Skin of body (tissue), 3 donors: ENCODE measurements at places on chromosomes 6 and 20. TPM values are rescaled to one million over a fixed set of nuclear protein-coding genes. Genes with fewer than 3 reads are reported as not detected.

DNA sequence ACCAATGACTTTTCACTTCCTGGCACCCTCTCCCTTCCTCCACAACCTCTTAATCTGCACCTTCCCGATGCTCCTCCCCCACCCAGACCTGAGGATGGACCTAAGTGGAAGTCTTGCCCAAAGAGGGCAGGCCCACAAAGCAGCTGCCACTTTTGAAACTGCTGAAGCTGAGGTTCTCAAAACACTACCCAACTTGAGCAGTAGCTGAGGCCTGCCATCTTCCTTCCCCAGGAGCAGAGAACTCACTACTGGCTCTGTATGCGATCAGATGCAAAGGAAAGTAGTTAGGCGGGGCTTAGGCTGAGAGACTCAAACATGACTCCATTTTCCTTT lies 1.5 kb downstream of the HM13 start:
- no peak for DNase-seq

DNA sequence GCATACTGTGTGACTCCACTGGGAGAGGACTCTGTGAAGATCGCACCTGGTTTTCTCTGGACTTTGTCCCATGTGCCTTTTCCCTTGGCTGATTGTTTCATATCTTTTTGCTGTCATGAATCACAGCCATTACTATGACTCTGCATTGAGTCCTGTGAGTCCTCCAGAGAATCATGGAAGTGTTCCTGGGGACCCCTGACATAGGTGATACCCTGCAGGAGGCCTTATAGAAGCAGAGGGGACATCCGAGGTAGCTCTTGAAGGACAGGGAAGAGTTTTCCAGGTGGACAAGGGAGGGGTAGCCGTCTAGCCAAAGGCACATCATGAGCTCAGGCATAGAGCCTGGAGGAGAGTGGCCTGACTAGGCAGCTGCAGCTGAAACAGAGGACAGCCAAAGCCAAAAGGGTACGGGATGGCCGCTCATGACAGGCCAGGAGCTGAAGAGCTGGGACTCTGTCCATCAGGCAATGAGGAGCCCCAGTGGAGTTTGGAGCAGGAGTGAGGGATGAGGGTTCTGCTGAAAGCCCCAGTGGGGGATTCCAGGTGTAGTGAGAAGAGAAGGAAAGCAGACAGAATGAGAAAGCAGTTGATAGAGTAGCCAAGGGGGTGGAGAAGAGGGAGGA lies 86.6 kb upstream of the TOX2 start:
- no peak for DNase-seq

The CD93 gene
- 53.8 TPM for total RNA-seq

DNA sequence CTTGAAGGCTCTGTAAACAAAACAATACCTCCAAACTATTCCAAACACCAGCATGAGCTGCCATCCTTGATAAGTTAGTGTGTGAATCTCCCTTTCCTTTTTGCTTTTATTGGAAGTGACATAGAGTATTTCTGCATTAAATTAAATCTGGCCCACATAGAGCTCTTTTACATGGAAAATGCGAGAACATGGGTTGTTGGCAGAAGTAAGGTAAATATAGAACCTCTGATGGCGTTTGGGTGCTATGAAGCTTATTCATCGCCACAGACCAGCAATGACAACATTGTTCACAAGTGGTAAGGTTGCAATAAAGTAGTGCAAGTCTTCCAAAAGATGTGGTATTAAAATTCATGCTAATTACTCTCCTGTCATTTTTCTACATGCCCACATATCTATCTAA lies 445.8 kb upstream of the JAG1 start:
- no peak for DNase-seq

GRCh38 chr6:145531032-145531431 lies 204.3 kb downstream of the EPM2A start:
- no peak for DNase-seq

DNA sequence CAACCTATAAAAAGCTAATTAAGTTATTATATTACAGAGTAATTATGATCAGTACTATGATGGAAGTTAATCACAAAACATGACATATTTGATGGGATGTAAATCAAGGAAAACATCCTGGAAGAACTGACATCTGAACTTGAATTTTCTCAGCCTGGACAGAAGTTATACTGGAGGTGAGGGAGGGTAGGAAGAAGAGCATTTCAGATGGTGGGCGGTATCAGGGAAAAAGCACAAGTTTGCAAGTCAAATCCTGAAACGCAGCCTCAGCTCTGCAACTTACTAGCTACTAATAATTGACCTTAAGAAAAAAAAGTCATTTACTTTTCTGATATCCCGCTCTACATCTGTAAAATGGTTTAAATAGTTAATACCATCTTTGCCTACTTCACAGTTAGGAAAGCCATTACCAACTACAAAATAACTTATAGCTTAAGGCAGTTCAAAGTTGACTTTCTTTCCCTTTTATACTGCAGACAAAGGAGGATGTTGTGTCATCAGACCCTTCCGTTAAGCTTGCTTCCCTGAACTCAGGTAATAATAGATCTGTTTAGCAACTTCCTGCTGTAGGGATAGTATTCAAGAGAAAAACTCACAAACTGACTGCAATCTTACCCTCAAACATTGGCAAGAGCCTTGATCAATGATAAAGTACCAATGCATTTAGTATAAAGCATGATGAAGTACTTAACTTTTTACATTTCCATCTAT lies 21.0 kb downstream of the NOL7 start:
- no peak for DNase-seq

DNA sequence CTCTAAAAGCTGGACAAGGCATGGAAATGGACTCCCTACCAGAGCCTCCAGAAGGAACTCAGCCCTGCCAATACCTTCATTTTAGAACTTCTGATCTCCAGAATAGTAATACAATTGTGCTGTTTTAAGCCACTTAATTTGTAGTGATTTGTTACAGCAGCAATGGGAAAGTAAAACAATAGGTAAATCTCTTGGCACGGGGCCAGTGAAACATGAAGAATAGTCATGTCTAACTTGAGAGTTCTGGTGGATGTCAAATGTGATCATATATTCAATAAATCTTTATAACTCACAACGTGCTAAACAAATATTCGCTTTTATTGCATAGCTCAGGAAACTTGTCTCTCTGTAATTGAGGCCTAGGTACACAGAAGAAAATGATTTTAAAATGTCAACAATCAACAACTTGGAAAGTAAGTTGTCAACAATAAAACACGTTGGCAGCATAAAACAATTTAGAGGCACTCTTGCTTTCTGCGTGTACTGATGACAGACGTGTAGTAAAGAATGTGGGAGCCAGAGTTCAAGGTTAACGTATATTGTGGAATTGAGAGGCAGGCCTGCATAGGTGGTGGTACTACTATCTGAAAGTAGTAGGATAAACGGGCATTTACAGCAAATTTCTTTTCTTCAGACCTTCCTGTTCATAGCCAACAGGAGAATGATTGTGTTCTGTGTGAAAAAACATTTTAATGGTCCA lies 140.5 kb upstream of the OPRM1 start:
- DNase-seq = no peak

The ADGRF1 gene
- total RNA-seq = 0.10 TPM

DNA sequence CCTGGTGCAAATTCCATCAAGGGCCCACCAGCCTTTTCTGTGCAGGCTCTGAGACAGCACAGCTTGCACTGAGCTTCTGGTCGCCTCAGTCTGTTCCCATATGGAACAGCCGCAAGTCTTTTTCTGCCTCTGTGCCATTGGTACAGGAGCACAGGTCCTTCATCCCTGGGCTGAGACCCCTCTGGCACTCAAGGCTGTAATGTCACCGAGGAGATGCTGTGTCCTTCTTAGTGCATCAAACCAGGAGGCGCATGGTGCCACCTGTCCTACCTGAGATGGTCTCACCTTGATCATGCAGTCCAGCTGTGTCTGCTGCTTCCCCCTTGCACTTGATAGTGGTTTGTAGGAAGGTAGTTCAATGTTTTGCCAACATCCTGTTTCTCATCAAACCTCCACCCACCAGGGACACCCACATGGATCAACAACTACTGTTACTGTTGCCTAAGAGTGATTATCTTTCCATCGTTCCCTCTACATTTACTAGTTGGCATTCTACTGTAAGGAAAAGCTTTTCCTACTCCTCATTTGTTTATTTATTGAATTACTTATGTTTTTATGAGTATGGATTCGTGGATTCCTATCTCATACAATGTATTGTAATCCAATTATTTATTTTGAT lies 29.0 kb downstream of the FAM50B start:
- no peak for DNase-seq

The PGBD1 gene
- total RNA-seq = 3.0 TPM

DNA sequence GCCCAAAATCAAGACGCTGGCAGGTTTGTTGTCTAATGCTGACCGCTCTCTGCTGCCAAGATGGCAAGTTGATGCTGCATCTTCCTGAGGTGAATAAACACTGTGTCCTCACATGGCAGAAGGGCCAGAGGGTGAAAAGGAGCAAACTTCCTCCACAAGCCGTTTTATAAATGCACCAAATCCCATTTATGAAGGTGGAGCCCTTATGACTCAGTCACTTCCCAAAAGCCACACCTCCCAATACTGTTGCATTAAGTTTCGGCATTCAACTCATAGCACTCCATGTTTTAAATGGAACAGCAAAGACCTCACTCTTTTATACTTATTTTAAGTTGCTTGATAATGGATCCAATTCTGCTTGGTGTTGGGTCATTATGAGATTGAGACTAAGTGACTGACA lies 316.6 kb downstream of the RFPL4B start:
- DNase-seq = no peak

The SLC35F1 gene
- total RNA-seq = 3.1 TPM

- DNase-seq = no peak
These were observed 31.3 kb upstream of the AAR2 start for GRCh38 chr20:36205026-36205425.
